ENCODE measurements at places on chromosomes 5 and 9.

- no peak for DNase-seq
Measured at GRCh38 chr5:17373406-17373805, 124.6 kb upstream of the TAF11L2 start.

GRCh38 chr9:37542895-37543294, 33.3 kb downstream of the FBXO10 start:
- DNase-seq = no peak

- DNase-seq = no peak
Measured at GRCh38 chr5:113450462-113450861, 15.7 kb upstream of the TSSK1B start.

GRCh38 chr9:34310215-34310614, 18.9 kb downstream of the KIF24 start:
- DNase-seq = no peak

GRCh38 chr5:86749841-86750240, 132.1 kb downstream of the COX7C start:
- no peak for DNase-seq

- DNase-seq = no peak
Measured at GRCh38 chr5:87435144-87435694, 22.5 kb upstream of the CCNH start.
